ENCODE measurements at places on chromosomes 11 and 22.

DNA sequence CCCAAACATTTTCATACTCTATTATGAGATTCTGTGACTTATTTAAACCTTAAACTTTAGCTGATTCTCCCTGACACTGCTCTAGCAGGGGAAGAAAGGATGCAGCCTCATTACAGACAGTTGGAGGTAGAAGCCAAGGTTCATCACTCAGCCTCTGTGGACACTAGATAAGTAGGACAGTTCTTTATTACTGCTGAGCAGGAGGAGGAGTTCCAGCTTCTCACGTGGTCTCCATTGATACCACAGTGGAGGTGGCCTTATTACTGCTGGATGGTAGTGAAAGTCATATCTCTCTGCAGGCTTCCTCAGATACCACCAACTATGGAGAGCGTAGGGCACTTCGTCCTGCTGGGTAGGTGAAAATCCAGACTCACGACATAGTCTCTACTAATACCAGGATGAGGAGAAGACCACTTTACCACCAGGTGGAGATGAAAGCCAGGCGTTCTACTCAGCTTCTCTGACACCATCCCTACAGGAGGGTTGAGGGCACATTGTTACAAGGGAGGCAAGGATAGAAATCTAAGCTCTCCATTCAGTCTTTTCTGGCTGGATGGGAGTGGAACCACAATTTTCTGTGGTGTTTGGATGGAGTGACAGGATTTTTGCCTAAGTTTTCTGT lies 13.1 kb upstream of the ANGPTL5 start:
- DNase-seq: no peak

DNA sequence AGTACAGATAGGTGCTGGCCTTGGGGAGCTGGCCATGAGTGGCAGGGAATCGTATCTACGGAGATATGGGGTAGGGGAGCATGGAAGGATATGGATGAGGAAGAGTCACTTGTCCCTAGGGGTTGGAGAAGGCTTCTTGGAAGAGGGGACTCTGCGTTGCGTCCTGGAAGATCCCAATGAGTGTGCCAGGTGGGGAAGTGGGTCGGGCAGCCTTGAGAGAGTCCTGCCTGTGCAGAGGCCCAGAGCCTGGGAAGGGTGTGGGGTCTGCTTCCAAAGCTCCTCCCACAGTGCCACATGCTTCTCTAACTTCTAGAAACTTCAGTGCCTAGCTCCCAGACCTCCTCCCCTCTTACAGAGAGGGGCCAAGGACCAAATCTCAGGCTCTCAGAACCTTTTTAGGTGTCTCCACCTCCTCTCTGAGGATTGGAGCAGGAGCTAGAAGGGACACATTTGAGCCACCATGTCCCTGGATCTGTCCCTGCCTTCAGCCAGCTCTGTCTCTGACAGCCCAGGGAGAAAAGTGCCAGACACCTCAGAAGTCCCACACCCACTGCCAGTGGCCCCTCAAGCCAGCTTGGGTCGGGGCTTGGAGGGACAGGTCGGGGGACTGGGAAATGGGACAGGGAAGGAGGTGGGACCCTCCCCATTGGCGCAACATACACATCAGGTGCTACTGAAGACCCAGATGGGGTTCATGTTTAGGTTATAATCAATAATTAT lies 11.0 kb downstream of the RHBDD3 start:
- DNase-seq: no peak

DNA sequence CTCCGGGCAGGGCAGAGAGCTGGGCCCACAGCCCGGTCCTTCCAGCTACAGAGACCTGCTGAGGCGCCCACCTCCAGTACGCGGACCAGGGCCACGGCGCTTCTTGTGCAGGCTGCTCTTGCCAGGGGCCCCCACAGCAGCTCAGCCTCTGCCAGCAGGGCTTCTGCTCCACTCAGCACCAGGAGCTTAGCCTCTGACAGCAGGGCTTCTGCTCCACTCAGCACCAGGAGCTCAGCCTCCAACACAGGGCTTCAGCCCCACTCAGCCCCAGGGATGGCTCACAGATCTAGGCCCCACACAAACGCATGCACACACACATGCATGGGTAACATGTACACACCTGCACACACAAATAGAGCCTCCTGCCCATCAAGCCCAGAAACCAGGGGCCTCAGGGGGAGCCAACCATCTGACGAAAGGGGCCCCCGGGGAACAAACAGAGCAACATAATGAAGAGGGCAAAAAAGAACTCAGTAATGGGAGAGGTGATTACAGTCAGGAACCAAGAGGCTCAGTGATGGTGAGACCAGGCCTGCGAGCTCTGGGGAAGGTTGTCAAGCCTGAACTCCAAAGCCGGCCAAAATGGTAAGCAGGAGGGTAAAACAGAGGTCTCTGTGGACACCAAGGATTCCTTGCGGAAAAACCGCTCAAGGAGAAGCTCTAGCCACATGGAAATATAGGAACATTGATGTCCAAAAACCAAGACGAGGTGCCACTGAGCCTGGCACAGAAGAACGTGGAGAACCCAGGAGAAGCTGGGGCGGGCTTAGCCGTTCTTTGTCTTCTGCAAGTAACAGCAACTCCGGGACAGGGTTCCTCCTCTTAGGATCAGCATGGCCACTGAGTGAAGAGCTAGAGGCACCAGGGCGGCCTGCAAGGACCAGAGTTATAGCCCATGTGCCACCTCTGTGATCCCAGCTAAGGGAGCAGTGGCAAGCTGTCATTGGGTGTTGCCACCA lies 46.5 kb downstream of the GNB1L start:
- no peak for DNase-seq

DNA sequence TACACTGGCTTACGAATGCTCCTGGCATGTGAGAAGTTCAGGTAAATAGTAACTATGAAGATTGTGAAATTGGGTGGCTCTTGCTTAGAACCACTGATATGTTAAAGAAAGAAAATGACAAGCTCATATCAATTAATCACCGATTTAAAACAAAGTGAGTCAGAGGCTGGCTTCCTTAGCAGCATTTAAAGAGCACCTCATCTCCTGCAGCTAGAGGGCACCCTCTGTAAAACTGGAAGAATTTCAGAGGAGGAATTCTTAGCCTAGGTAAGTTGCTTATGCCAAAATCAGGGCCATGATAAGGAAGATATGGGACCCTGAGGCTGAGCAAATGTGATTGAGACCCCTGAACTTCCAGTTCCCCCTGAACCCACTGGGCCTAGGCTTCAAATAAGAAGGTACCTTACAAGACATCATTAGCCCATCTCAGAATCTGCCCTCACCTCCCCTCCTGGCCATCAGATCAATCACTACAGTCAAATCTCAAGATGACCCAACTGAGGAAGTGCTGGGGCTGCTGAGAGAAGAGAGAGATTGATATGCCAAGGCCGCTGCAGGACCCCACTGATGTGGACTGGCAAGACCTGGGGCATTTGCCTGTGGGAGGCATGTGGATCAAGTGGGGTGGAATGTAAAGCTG lies 8.6 kb upstream of the CD3E start:
- DNase-seq: no peak

DNA sequence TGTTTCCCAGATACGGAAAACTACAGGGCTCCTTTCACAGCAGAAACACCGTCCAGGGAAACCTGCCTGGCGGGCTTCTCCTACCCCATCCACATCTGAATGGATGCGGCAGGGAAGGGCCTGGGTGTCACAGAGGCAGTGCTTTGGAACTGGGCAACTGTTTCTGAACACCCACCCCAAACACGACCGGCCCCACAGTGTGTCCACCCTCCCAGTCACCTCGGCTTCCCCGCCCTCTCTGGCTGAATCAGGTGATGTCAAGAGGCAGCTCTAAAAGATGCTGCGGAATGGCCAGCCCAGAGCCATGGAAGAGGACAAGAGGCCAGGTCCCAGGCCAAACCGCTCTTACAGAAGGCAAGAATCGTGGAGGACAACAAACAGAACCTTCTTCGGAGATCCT lies 22.0 kb downstream of the IFT27 start:
- DNase-seq: no peak

DNA sequence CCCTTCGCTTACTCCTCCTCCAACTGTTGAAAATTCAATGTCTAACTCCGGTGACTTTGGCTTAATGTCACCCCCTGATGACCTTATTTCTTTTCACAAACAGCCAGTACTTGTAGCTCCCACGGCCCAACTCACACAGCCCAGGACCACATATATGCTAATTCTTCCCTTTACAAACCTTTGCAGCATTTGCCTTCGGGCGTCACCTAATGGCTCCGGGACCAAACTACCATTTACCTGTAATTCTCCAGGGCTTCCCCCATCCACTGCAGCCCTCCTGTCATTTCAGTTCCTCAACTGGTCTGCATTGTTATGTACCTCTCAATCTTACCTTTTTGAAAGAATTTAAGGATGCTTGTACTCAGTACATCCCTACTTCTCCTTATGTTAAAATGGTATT lies 29.8 kb upstream of the OR56B4 start:
- DNase-seq: no peak

GRCh38 chr11:3958281-3958680 lies 102.8 kb downstream of the STIM1 start:
- no peak for DNase-seq

DNA sequence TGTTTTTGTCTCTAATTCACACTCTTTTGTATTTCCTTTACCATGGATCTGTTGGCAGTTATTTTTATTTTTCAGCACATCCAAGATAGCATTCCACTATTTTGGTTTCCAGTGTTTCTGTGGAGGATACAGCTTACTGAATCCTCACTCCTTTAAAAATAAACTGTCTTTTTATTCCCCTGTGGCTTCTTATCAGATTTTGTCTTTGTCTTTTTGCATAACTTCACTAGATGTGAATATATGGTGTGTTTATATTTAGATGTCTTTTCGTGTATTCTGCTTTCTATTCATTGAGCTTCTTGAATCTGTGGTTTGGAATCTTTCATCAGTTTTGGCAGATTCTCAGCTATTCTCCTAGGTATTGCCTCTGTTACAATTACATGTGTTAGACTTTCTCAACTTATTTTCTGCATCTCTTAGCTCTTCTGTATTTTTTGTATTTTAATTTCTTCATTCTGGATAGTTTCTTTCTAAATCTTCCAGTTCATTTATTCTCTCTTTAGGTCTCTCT lies 7.4 kb upstream of the ATXN10 start:
- no peak for DNase-seq

- DNase-seq: no peak
Measured at GRCh38 chr11:32706985-32707741, 87.3 kb downstream of the CCDC73 start.

- DNase-seq: no peak
Measured at GRCh38 chr11:108713076-108713790, 48.4 kb downstream of the DDX10 start.

- DNase-seq: no peak
Measured at GRCh38 chr11:12958986-12959385, 50.1 kb upstream of the RASSF10 start.

- no peak for DNase-seq
Measured at GRCh38 chr11:1843098-1843473, 4.3 kb downstream of the TNNI2 start.

DNA sequence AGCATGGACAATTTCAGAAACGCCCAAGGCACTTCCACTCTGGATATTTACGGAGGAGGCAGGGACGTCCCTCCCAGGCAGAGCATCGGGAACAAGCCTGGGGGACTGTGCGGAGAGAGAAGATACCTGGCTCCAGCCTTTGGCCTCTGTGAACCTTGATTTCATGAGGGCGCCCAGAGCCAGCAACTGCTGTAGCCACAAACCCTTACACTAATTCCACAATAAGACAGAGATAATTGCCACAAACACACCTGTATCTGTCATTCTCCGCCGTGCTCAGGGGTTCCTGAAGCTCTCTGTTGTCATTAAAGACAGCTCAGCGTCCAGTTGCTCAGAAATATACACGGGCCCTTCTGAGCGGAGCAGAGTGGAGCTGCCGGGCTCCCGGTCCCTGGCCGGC lies 1292.1 kb downstream of the TBC1D22A start:
- no peak for DNase-seq

DNA sequence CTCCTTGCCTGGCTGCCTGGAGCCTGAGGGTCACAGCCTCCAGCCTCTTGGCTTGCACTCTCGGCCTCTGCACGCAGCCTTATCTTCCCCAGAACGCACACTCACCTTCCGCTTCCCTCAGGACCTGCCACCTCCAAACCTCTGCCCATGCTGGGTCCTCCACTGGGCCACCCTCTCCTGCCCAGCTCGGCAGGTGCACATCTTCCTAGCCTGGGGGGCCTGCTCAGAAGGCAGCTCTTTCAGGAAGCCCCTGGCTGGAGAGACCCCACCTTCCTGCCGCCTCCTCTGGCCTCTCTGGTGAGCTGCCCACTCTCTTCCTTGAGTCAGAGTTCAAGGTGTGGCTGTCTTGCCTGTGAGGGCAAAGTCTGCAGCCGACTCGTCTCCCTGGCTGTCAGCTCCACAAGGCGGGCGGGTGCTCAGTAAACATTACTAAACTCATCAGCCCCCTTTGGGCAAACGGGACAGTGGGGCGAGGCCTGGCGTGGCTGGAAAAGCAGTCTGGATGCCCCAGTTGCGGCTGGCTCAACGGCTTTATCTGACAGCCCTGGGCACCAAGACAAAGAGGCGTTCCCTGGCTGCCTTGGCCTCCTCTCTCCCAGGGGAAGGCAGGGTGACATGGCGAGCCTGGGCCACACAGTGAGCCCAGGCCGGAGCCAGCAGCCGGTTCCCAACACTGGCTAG lies 1.7 kb upstream of the LINC01488 start:
- DNase-seq: no peak

DNA sequence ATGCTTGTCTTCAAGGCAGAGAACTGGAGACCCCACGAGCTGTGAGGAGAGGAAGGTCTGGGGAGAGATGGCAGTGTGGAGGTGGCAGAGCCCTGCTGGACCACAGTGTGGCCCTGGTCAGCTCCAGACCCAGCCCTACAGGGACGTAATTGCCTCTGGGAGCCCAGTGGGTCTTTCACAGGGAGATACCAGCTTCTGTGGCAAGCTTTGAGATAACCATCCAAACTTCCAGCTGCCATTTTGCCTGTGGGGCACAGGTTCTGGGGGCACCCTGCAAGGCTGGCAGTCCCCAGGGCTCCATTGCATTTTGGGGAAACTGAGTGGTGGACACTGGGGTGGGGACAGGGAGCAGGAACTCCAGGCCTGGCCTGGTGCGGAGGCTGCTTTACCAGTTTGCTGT lies 10.2 kb upstream of the MPPED1 start:
- no peak for DNase-seq

DNA sequence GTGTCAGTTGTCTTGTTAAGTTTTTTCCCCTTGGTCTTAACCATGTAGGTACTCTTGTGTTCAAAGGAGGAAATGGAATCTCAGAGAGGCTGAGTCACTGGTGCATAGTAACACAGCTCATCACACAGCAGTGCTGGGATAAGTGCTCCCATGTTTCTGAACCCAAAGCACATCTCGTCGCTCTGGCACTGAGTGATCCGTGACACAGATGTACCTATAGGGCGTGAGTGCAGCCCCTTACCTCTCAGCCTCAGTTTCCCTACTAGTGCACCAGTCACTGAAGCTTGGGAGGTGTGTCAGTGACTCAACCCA lies 234.0 kb downstream of the ST3GAL4 start:
- DNase-seq: no peak

GRCh38 chr11:38131535-38131934 lies 1533.5 kb upstream of the RAG2 start:
- no peak for DNase-seq

- DNase-seq: no peak
Measured at GRCh38 chr22:42324990-42325710, 54.7 kb upstream of the TCF20 start.

DNA sequence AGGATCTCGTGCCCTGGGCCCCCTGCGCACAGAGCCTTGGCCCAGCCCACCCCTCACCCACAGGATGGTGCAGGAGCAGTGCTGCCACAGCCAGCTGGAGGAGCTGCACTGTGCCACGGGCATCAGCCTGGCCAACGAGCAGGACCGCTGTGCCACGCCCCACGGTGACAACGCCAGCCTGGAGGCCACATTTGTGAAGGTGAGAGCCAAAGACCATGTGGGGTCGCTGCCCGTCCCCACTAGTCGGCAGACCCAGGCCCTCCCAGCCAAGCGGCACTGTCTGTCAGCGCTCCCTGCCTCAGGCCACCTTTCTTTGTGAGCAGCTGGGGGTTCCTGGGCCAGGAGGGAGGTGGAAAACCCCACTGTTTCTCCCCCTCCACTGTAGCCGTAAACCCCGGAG lies 22.8 kb downstream of the FBLN1 start:
- no peak for DNase-seq
